ENCODE measurements at places on chromosomes 4 and X.

DNA sequence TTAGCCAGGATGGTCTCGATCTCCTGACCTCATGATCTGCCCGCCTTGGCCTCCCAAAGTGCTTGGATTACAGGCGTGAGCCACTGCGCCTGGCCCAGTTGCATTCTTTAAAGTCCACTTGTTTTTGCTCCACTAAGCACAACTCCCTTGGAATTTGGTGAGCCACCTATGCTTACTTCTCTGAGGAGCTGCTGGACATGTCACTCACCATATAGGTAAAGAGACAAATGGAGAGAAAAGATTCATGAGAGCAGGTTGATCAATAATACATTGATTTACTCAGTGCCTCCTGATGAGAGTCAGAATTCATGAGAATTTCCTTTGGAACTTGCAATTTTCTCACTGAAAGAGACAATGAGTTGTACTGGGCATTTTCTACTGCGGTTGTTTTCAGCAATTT, 48.2 kb downstream of the USP26 start:
- DNase-seq: peak; percentile 23

DNA sequence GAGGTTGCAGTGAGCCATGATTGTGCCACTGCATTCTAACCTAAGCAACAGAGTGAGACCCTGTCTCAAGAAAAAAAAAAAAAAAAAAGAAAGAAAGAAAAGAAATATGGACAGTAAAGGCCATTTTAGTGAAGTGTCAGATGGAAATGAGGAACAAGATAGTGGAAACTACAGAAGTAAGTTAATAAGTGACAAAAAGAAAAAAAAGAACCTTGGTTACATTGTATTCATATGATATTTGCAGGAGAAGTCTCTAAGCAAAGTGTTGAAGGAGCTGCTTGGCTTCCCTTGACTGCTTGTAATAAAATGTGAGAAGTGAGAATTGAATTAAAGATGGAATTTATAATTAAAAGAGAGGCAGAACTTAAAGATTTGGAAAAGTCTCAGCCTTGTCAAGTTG, 73.2 kb downstream of the HOPX start:
- no peak for DNase-seq

DNA sequence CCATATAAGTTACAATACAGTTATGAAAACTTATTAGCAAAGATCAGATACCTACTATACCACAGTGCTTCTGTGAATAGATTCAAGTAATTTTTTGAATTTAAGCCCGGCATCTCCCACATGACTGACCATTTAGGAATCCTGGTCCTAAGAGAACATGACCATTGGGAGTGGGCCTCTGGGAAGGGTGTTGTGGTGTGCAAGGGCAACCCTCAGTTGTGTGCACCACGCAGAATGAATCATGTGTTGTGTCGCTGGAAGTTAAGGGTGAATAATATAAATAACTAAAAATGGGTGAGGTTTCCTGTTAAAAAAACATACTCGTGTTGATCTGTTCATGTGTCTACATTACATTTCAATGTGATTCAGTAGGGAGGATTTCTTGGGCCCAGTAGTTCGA, 15.5 kb downstream of the CPE start:
- DNase-seq: no peak

DNA sequence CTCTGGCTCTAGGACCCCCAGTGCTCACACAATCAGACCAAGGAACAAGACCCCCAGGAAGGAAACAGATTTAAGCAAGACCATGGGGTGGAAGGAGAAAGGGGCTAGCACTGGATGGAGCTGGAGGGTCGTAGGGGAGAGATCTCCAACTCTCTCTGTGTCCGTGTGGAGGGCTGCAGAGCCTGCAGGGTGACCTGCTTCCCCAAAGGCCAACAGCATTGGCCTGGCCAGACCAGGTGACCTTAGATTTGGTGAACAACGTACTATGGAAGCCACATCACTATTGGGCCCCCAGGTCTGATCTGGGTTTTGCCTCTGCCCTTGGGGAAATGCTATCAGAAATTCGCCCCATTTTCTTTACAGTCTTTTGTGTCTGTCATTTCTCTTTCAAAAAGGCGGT, 26.0 kb downstream of the NLGN3 start:
- no peak for DNase-seq

- DNase-seq: no peak
These were observed 307.3 kb upstream of the KLF3 start for GRCh38 chr4:38356686-38357085.

- DNase-seq: no peak
These were observed 953 bp downstream of the EPGN start for GRCh38 chr4:74309223-74309622.

- no peak for DNase-seq
These were observed 239.3 kb downstream of the GRIA2 start for GRCh38 chr4:157459785-157460184.

DNA sequence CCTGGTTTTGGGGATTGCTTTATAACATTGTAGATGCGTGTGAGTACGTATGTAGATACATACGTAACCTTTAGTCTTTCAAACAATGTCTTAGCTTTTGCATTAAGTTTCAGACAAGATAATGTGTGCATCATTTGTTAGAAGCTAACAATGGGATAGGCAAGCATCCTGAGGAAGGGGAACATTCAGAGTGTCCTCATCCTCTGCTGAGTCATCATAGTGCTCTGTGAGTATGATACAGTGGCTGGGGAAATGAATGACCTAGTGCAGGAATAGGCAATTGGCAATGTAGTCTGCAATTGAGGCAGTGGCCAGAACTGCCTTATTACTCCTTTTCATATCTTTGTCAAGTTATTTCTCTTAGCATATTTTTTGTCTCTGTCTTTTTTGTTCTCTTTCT, 7.3 kb downstream of the NAP1L5 start:
- DNase-seq: no peak

DNA sequence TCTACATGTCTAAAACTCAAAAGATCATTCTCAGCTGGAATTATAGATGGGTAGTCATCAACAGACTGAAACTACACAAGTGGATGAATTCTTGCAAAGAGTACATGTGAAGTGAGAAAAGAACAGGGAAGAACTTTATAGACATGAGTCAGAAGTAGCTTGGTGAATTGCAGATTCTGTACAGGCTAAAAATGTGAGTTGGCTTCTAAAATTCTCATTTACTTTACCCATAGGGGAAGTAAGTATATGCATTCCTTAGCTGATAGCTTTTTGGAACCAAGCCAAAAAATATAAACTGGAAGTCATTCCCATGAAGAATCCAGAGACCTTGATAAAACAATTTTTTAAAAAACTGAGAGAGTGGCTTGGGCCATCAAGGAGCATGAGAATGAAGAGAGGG, 584.2 kb upstream of the FTHL17 start:
- no peak for DNase-seq

DNA sequence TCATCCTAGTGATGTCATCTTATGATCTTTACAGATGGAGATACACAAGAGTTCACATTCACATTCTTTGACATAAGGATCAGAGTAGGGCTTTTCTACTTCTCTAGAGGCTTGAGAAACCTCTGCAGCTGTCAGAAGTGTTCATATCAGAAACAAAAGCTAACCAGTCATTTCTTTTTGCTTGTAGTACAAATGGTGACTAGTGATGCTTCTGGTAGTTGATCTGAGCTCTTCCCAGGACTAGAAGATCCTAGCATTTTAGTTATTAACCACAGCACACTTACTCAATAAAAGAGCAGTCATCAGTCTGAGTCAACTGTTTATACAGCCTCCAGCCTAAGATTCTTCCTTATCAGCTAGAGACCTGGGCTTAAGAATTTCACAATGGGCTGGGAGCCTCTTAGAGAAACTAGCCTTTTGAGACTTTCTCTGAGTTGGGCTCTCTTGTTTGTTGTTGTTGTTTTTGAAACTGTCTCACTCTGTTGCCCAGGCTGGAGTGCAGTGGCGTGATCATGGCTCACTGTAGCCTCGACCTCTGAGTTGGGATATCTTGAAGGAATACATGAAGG, 84.1 kb downstream of the TMEM164 start:
- peak; percentile 75 for DNase-seq

DNA sequence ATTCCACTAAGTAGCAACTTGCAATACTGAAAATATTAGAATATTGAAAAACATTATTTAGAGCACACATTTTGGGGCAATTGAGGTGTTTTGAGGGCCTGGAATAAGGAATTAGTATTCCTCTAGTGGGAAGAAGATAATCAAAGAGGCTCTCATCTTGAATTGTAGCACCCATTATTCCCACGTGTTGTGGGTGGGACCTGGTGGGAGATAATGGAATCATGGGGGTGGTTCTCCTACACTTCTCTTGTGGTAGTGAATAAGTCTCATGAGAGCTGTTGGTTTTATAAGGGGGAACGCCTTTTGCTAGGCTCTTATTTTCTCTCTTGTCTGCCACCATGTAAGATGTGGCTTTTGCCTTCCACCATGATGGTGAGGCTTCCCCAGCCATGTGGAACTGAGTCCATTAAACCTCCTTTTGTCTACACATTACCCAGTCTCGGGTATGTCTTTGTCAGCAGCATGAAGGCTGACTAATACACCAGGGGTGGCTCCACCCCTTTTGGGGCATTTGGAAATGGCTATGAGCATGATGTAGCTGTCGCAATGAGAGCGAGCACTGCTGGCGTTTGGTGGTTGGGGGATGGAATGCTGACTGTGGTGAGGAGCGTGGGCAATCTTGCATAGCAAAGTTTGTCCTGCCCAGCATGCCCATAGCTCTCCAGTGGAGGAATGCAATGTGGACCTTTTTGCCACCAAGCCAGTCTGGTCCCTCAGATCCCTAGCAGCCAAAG, 308.2 kb downstream of the FRMPD4 start:
- peak; percentile 0 for DNase-seq

DNA sequence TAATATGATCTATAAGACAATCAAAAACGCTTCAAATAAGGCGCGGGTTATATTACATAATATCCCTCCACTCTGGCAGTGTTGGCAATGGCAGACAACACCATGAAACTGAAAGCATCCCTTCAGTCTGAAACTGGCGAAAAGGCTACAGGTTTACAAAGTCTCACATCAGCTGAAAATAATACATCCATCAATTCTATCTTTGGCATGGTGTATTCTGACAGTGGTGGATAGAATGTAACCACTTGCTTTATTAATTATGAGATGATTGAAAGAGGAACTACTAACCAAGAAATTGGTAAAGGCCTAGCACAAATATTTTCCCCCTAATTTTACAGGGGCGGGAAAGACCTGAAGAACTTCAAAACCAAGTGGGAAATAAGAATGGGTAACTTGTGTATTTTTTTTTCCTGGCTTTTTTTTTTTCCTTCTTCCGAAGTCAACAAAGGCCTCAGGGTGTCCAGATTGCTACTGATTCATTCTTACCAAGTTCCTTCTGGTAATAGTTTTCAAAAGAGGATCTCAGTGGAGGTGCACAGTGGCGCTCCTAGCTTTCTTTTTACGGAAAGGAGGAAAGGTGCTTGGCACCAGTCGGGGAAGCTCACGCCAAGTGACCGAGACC, 728 bp downstream of the UBA6 start:
- peak; percentile 48 for DNase-seq

- no peak for DNase-seq
These were observed 80.8 kb downstream of the FGF16 start for GRCh38 chrX:77528034-77528433.

DNA sequence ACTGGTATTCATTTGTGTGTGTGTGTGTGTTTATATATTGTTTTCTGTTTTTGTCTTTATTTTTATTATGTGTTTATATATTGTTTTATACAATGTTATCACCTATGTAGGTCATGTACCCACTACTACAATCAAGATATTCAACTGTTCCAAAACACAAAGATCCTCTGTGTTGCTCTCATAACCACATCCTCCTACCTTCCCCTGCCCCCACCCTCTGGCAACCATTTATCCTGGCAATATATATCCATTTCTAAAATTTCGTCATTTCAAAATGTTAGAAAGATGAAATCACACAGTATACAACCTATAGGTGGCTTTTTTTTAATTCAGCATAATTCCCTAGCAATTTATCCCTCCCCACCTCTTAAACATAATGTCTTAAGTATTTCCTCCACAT, 18.8 kb upstream of the RPL34 start:
- DNase-seq: no peak

GRCh38 chr4:28248269-28248668, 1387.6 kb downstream of the STIM2 start:
- no peak for DNase-seq

DNA sequence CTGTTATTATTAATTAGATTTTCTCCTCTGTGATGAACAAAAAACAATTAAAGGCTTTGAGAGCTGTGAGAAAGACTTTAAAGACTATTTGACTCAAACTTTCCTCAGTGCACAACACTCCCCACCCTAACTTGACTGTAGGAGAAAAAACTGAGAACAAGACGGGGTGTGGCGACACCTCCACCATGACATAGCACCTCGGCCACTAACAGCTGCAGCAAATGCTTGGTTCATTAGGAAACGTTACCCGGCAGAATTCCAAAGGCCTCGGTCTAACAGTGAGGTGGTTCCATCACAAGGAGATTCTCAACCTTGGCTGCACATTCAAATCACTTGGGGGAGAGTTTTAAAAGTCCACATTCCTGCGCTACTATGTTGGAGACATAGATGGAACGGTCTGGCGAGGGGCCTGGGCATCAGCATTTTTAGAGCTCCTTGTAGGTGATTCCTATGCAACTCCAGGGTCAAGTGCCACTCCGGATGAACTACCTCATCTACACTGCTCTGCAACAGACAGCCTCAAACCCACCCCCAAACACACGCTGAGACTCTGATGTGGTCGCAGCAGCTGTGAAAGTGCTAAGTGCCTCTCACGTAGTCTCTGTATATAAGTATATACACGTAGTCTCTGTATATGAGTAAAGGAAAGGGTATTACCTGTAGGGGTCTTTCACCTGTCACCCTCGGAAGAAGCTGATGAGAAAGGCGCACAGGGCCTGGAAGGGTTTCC, 1.0 kb downstream of the FGFBP2 start:
- no peak for DNase-seq

DNA sequence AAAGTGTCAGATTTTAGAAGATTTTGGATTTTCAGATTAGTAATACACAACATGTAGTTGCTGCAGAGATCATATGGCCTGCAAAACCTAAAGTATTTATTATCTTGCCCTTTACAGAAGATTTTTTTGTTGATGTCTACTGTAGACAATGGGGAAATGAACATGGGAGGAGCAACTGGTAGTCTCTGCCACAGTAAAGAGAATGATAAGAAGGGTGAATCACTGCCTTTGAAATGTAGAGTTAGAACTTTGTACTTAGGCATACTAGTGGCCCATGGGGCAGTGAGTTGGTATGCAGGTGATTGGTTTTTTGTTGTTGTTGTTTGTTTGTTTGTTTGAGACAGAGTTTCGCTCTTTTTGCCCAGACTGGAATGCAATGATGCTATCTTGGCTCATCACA, 50.1 kb downstream of the GAB1 start:
- no peak for DNase-seq

DNA sequence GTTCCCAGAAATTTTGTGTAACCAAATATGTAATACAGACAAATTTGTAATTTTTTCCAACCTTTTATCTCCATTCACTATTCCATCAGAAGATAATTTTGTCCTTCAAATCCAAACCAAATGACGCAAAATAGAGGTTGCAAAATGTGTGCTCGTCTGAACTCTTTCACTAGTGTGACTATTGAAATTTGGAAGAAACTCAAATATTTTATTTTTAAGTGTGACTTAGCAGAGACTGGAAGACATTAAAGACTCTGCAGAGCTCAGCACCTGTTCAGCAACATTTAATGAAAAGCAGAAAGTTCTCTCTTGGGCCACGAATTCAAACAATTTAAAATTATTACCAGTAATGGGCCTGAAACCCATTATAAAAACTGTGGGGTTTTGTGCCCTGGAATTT, 30.0 kb upstream of the APELA start:
- DNase-seq: no peak
